ENCODE measurements at places on chromosomes 7 and 10.
A peak's percentile ranks its signal among the peaks of the same experiment; 100 is the strongest.

- DNase-seq: peak; percentile 33
Measured at GRCh38 chr10:125151553-125152449, 8.6 kb downstream of the CTBP2 start.

- DNase-seq: no peak
Measured at GRCh38 chr7:18706670-18707069, 211.1 kb downstream of the HDAC9 start.

DNA sequence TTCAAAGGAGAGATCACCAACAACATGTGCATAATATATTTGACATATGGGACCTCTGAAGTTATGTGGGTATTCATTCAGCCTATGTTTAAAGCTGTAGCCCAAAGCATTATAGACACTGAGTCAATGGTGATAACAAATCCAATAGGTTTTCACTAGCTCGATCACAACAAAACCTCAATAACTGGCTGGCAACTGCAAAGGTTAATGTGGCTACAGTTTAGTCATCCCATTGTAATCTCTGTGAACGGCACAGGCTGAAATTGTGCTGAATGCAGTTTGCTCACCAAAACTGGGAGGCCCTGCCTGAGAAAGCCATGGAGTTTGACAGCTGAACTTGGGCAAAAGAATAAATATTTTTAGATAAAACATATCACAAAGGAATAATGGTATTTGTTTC is 152.4 kb upstream of the ADO start:
- DNase-seq: no peak

GRCh38 chr7:36887969-36888368 is 163.7 kb upstream of the AOAH start:
- no peak for DNase-seq

DNA sequence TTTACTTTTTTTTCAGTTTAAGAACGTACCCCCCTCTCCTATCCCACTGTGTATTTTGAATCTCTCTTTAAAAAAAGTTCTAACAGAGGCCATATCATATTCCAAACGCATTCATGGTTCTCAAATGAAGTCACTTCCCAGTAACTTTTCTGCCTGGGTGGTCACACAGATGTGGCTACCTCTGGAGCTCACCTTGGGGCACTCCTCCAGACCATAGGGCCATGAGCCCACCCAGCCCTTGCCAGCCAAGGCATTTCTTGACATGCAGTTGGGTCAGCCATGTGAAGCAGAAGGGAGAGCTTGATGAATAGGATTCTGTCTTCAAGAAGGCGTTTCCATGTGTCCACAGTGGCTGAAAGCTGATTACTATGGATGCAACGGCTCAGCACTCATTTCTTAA is 239.3 kb downstream of the RAB11FIP2 start:
- no peak for DNase-seq

DNA sequence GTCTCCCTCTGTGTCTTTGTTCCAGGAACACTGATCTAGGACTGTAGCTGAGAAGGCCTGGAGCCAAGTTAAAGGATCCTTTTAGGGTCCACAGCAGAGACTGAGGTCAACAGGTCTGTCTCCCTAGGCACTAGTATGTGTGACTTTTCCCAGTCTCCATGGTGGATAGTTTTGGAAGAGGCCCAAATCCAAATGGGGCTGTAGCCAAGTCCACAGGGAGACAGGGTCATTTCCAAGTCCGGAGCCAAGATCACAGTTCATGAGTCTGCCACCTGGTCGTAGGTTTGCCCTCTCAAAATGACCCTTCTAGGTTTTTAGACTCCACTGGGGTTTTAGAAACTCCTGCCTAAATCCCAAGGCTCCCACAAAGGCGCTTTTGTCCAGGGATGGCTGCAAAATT is 16.8 kb downstream of the ZNF277 start:
- no peak for DNase-seq

DNA sequence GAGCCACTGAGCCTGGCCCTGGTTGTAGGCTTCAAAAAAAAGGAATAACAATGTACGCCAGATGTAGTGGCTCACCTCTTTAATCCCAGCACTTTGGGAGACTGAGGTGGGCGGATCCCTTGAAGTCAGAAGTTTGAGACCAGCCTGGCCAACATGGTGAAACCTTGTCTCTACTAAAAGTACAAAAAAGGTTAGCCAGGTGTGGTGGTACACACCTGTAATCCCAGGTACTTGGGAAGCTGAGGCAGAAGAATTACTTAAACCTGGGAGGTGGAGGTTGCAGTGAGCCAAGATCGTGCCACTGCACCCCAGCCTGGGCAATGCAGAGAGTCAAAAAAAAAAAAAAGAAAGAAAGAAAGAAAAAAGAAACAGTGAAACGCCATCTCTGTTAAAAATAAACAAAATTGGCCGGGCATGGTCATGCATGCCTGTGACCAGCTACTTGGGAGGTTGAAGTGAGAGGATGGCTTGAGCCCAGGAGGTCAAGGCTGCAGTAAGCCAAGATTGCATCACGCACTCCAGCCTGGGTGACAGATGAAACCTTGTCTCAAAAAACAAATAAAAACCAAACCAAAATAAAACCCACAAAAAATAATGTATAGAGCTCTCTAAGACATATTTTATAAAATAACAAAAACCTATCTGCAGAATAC is 4.7 kb upstream of the KLHDC10 start:
- DNase-seq: no peak

- no peak for DNase-seq
Measured at GRCh38 chr10:120600871-120601649, 144.0 kb downstream of the PLPP4 start.

DNA sequence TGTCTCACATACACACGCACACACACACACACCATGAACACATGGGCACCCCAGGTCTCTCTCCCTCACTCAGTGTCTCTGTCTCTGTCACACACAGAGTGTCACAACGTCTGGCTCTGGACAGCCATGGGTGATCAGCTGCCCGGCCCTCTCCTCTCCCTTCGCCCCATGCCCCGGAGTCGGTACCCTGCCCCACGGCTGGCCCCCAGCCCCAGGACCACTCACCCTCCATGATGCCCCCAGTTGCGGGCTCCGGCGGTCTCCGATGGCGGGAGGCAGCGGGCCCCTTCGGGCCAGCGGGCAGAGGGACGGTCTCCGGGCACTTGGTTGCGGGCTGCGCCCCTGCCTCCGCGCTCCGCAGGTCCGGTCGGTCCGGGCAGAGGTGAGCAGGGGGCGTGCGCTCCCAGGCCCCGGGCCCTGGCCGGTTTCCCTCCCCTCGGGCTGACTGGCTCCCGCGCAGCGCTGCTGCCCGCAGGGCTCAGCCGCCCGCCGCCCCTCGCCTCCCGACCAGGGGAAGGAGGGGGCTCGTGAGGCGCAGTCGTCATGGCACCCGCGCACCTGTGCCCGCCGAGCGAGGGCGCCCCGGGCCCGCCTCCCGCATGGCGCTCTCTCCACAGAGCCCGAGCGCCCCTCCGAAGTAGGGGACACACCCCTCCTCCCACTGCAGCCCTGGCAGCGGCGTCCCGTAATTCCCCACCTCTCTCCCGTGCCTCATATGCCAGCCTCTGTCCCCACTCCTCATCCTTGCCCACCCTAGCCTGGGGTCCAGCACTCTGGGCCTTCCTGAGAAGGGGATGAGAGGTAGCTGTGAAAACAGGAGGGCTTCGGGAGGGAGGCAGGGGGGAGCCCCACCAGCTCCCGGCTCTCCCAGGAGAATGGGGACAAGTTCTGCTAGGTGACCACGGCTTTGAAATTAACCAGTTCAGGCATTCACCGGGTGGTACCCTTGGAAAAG is at the start of gene NPFFR1:
TSS of gene NPFFR1 (minus strand) at position 560 of the 955 bp plus-strand sequence. CDS start at position 232, 328 bp downstream.
- DNase-seq: no peak

DNA sequence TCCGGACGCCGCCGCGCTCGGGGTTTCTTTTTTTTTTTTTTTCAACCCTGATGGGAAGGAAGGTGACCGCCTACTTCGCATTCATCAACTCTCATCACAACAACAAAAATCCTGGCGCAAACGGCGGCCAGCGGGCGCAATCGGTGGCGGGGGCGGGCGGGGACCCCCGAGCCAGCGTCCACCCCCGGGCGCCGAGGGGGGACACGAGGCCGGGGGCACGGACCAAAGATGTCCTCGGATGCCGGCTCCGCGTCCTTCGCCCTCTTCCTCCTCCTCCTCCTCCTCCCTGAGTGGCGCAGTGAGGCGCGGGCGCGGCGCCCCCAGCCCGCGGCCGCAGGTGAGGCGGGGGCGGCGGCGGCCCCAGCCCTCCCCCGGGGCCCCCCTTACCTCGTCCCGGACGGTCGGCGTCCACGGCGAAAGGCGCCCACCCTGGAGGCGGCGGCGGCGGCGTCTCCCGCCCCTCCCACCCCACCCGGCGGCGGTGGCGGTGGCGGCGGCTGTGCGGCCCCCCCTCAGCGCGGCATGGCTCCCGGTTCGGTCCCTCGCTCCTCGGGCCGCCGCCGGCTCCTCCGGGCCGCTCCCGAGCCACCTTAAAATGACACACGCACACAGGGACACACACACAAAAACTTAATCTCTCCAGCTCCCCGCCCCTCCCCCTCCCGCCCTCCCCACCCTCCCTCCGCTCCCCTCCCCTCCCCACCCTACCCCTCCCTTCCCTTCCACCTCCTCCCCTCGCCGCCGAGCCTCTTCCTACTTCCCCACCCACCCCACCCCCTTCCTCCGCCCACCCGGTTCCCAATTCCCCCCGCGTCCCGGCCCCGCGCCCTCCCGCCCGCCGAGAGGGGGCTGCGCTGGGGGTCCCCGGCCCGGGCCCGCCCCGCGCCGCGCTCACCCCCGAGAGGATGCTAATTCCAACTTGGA is at the start of gene CTBP2:
TSS of gene CTBP2 (minus strand) at position 632 of the 924 bp plus-strand sequence.
- DNase-seq: no peak
